ENCODE measurements at places on chromosomes 13 and 19.
A peak's percentile ranks its signal among the peaks of the same experiment; 100 is the strongest.

DNA sequence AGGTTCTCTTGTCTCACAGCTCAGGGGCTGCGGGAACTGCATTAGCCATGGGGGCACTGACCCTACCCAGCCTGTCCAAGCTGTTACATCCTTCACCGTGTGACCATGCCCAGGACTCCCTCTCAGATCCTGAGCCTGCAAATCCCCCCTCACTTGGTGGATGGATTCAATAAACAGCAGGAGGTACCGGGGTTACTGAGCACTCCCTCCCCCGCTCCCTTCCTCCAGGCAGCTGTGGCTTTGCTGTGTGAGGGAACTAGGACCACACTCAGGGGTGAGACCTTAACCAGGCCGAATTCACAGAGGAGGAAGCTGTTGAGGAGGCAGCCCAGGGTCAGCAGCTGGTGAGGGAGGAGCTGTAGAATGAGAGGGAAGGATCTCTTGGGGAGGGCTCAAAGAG lies 27.0 kb upstream of the CEACAM1 start:
- DNase-seq: no peak

GRCh38 chr19:42064432-42064831 lies 5.6 kb downstream of the GRIK5 start:
- DNase-seq: no peak

GRCh38 chr13:22103046-22104027 lies 432.5 kb downstream of the FGF9 start:
- no peak for DNase-seq

- no peak for DNase-seq
Observed at GRCh38 chr19:29477831-29478577, 47.8 kb upstream of the VSTM2B start.

GRCh38 chr13:41820581-41821237 lies 140.2 kb downstream of the VWA8 start:
- no peak for DNase-seq

- DNase-seq: no peak
Observed at GRCh38 chr13:51525567-51526167, 58.6 kb upstream of the WDFY2 start.

DNA sequence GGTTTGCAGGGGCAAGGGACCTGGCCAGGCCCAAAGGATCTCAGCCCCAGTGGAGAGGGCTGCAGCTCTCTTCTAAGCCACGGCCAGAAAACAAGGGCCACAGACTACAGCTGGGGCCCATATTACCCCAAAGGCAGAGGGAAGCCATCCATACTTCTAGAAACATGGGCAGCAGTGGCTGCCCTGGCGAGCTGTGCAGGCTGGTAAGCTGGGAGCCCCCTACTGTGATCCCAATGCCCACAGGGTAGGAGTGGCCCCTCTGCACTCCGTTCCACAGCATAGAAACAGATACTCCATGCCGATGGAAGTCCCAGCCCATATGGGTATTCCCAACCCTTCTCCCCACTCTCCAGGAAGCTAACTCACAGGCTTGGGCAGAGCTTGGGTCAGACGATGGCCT lies 25.1 kb downstream of the VSTM2B start:
- DNase-seq: no peak

GRCh38 chr19:8445488-8446001 lies 770 bp downstream of the HNRNPM start:
- DNase-seq: peak; percentile 15

- no peak for DNase-seq
Observed at GRCh38 chr19:34500656-34501120, 19.1 kb downstream of the WTIP start.
